ENCODE measurements at places on chromosomes 4 and X. TPM values are rescaled to one million over a fixed set of nuclear protein-coding genes. Genes with fewer than 3 reads are reported as not detected.

CCDC149 gene
- total RNA-seq: 4.8 TPM

DNA sequence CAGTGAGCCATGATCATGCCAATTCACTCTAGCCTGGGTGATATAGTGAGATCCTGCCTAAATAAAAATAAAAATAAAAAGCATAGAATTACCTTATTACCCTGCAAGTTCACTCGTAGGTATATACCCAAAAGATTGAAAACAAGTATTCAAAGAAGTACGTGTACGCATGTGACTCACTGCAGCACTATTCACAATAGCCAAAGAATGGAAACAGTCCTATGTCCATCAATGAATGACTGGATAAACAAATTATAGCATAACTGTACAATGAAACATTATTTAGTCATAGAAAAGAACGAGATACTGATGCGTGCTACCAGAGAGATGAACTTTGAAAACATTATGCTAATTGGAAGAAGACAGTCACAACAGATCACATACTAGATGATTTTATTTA lies 204.6 kb upstream of the DIAPH2 start:
- DNase-seq: no peak

DNA sequence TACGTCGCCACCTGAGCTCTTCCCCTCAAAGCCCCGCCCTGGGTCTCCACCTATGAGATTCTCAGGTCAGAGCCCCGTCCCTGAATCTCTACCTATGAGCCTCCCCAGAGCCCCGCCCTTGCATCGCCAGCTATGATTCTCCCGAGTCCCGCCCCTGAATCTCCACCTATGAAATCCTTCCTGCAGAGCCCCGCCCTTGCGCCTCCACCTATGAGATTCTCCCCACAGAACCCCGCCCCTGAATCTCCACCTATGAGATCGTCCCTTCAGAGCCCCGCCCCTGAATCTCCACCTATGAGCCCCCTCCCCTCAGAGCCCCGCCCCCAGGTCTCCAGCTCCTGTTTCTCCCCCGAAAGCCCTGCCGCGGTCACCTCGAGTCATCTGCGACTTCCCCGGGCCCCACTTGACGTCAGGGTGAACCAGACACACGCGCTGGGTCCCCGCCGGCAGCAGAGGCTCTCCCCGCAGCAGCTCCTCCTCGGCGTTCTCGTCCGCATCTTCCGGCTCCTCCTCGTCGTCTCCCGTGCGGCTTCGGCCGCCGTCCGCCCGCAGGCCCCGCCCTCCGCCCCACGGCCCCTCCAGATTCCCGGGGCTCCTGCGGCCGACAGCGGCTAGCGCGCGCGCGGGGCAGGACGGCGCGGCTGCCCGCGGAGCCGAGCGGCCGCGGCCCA lies 393 bp downstream of the GTPBP6 start:
- peak; percentile 100 for DNase-seq

DNA sequence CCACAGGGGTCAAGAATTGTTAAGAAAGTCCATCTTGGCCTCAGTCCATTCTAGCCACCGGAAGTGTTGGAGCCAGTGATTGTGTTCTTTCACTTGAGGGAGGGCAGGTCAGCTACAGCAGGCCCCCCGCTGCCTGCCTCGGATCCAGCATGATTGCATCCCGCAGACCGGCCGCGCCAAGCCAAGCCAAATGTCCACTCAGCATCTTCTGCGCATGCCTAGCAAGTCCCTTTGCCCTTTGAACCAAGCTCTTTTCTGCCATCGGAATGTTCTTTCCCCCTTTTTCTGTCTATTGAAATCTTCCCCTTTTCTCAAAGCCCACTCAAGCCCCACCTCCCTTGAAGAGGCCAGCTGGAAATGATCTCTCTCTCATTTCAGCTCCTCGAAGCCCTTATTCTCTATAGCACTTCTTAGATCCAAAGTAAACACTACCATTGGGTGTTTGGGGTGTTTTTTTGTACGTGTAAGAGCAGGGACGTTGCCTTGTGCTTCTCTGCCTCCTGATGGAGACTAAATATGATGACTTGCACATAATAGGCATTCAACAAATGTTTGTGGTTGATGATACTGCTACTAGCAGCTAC lies 147.8 kb upstream of the BCOR start:
- no peak for DNase-seq

DNA sequence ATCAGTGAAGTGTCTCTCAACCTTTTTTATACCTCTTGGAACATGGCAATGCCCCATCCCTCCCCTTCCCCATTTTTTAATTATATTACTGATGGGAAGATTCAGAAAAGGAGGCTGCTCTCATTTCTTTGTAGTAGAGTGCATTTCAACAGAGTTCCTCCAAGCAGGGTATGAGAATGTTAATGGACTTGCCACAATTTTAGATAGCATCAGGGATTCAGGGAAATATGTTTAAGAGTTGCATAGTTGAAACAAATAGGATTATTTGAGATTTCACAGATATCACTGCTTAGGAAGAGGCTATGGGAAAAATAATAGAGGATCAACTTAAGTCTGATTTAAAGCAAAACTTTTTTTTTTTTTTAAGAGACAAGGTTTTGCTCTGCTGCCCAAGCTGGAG lies 46.2 kb downstream of the DIPK2B start:
- no peak for DNase-seq

DNA sequence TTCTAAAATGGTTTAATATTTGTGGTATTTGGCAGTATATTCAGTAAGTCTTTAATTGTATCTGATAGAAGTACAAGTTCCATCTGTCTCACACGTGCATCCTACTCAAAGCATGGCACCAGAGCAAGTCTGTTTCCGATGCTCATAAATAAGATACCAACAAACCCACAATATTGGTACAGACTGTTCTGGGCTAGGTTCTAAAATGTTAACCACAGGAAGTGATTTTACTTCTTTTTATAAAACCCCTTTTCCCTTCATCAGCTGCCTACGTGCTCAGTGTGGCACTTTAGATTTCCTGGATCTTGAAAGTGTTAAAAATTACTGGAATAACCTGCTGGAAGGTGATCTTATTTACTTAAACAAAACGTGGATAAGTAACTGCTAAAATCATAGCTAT lies 165.1 kb downstream of the CFAP299 start:
- DNase-seq: no peak

- no peak for DNase-seq
These were observed 43.0 kb upstream of the MSANTD1 start for GRCh38 chr4:3205995-3206394.

DNA sequence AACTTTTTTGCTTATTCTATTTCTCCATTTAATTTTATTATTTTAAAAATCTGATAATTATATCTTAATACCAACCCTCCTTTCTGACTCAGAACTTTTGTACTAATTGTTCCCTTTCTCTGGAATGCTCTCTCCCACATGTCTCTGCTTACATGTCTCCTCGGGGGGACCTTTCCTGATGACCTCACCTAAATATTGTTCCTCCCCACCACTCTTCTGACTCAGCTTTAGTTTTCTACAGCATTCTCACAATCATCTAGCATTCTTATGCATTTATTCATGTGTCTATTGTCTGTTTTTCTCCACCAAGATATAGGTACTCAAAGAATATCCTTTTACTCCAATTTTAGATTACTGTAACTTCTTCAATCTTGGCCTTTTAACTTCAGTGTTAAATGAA lies 128.7 kb downstream of the MSL3 start:
- DNase-seq: no peak
